ENCODE measurements at places on chromosomes 16 and 17. TPM values are rescaled to one million over a fixed set of nuclear protein-coding genes. Genes with fewer than 3 reads are reported as not detected.

The QPRT gene
- total RNA-seq: 33.4 TPM

The PRSS22 gene
- not detected for total RNA-seq

The RHBDL1 gene
- total RNA-seq: 2.9 TPM

The CEMP1 gene
- not detected for total RNA-seq

The SNAI3 gene
- total RNA-seq: not detected

The MKS1 gene
- 11.2 TPM for total RNA-seq

The MYH1 gene
- total RNA-seq: not detected

The CACNG4 gene
- not detected for total RNA-seq

The PTGES3L gene
- not detected for total RNA-seq

The DPEP1 gene
- not detected for total RNA-seq

The KRTAP17-1 gene
- total RNA-seq: not detected

The MYH8 gene
- total RNA-seq: not detected

The LRRC37A3 gene
- total RNA-seq: 13.6 TPM

The DNAAF8 gene
- total RNA-seq: 1.6 TPM

The THOC6 gene
- 32.0 TPM for total RNA-seq

The TEKT1 gene
- not detected for total RNA-seq

The PNMT gene
- not detected for total RNA-seq

The KRTAP9-2 gene
- total RNA-seq: not detected

The OSGIN1 gene
- 2.8 TPM for total RNA-seq

The NTN1 gene
- total RNA-seq: 23.5 TPM

The TMC8 gene
- not detected for total RNA-seq

The NXN gene
- 124 TPM for total RNA-seq
